ENCODE measurements at places on chromosomes 11 and 22.

GRCh38 chr11:129967996-129968395, 34.6 kb downstream of the PRDM10 start:
- DNase-seq: no peak

- peak; percentile 42 for DNase-seq
Measured at GRCh38 chr11:47415949-47416472, 7.6 kb downstream of the SLC39A13 start.

GRCh38 chr11:125994509-125994908, 48.7 kb downstream of the VSIG10L2 start:
- DNase-seq: no peak

GRCh38 chr11:75432911-75433321, at the start of gene KLHL35:
Gene KLHL35, minus strand, starts transcription at chr11:75433203. Its CDS starts 2,574 bp downstream, at chr11:75430629.
- DNase-seq: no peak

All from kidney capillary endothelial cell (primary cell).